ENCODE measurements at places on chromosomes 2 and 18.

- no peak for DNase-seq
Observed at GRCh38 chr2:164114937-164115336, 379.1 kb upstream of the FIGN start.

- DNase-seq, result no peak
Observed at GRCh38 chr18:10322435-10322834, 132.0 kb upstream of the APCDD1 start.

DNA sequence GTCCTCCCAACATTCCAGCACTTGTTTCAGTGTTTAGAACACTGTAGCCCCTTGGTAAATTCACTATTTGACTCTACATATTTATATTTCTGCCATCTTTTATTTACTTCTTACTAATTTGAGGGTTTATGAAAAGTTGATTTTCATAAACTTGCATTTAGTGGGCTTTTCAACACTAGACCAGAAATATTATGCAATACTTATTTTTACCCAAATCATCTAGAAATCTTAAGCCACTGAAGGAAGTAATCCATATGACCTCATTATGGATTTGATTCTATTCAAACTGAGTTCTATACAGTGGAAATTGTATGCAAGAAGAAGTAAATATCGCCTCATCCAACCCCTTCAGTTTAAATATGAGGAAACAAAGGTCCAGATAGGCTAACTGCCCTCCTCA is 92.6 kb upstream of the VRK2 start:
- DNase-seq, result no peak

GRCh38 chr2:168851674-168852320 is 38.4 kb downstream of the SPC25 start:
- no peak for DNase-seq

DNA sequence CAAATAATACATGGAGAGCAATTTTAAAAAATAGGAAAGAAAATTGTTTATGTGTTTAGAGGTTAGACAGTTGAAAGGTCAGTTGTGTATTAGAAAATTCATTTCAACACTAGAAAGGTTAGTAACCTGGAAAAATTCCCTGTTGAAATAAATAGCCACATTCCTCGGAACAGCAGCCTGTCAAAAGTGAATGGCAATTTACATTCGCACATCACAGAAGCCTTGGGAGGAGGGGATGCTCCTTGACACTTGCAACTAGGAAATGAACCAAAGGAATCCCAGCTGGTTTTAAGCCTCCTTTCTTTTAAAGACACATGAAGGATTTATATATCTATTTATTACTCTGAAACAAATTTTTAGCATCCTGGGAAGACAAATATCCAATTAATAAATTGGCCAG is 653.5 kb upstream of the LRRTM4 start:
- no peak for DNase-seq

- DNase-seq, result no peak
Observed at GRCh38 chr2:15378148-15378908, 182.8 kb downstream of the NBAS start.

DNA sequence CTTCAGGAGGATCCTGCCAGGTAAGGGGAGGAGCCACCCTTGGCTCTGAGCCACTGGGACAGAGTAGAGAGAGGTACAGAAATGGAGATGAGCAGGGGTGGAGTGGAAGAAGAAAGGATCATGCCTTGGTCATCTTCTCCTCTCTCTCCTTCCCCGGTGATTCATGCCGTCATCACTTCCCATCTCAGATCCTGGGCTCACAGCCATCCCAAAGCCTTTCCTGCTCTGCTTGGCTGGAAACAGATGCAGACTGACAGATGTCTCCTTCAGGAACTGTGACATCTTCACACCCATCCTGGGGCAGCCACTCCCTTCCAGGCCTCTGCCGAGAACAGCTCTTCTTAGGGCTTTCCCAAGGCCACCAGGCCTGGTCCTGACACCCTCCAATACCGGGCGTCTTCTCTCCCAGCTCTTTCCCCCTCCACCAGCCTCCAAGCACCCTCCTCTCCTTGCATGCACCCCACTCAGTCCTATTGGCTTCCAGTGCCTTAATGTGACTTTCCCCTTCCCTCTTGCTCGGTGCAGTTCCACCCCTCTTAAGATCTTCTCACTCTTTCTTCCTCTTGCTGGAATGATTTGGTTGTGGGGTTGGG is 58.3 kb upstream of the TNP1 start:
- DNase-seq, result no peak

DNA sequence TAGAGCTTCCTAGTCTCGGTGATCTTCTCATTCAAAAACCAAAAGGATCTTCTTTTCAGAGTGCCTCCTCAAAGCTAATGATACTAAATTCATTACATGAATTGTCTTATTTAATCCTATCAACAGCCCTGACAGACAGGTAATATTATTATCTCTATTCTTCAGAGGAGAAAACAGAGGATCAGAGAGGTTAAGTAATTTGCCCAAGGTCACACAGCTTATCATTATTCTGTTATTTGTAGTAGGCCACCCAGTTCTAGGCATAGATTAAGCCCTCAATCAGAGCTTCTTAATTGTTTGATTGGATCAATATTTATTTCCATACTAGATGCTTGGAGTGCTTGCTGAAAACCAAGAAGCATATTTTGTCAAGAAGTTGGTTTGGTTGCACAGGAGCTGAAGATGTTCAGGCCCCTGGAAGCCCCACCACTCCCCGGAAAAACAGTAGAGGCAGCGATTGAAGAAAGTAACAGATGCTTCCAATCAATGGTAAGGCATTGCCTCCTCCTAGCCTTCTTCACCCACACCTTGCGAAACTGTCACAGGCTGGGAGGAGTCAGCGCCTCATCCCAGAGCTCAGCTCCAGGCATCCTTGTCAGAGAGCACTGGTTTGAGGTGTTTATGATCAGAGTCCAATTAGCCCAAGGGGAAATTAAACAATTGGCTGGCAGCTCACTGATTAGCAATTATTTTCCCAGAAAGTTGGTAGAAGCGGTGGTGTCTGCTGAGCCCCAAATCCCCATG is 487.2 kb downstream of the BCL11A start:
- no peak for DNase-seq

GRCh38 chr2:52336951-52337350 is 1305.0 kb upstream of the NRXN1 start:
- DNase-seq, result no peak

DNA sequence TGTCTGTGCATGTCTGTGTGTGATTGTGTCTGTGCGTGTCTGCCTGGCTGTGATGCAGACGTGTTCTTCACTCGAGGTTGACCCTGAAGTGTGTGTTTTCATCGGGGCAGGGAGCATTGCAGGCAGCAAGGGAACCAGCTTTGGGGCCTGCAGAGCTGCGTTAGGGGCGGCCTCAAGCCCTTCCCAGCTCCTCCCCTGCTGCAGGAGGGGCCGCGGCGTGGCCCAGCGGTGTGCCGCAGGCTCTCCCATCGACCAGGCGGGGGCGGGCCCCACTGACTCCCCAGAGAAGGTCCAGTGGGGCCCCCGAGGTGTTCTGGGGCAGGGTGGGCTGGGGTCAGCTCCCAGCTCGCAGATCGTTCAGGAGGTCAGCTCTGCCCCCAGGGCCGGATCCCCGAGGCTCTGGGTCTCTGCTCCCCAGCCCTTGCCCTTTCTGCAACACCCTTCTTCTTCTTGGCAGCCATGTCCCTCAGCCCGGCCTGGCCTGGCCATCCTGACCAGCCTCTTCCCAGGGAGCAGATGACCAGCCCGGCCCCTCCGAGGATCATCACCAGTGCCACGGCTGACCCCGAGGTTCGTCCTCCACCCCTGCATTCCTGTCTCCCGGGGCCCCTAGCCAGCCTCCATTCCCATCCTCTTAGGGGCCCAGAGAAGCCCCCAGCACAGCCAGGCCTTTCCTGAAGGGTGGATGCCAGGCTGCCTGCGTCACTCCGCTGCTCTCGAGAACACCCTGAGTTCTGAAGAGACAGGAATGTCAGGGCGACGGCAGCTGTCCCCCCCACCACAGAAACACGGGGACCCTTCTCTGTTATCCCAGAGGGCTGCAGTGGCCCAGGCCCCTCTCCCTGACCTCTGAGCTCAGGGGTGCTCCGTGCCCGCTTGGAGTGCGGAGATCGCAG is 11.1 kb upstream of the KLHL30 start:
- DNase-seq, result no peak

GRCh38 chr2:200156166-200156835 is 150.2 kb upstream of the SPATS2L start:
- no peak for DNase-seq

GRCh38 chr2:236259371-236259770 is 4.8 kb downstream of the ASB18 start:
- no peak for DNase-seq

DNA sequence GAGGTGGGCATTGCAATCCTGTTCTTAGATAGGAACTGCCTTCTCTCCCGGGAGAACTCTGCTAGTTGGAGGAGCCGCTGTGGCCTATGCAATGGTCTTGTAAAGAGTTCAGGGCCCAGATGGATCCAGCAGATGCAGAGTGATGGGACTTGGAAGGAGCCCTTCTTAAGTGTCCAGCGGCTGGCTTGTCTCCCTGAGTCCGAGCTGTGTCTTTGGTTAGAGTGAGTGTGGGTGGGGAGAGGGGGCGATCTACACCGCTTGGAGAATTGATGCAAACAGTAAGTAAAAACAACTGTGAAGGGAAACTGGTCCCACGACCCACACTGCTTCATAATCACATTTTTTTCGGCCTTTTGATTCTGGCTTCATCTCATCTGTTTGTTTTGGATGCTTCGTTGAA is 89.8 kb upstream of the CYRIA start:
- DNase-seq, result no peak

DNA sequence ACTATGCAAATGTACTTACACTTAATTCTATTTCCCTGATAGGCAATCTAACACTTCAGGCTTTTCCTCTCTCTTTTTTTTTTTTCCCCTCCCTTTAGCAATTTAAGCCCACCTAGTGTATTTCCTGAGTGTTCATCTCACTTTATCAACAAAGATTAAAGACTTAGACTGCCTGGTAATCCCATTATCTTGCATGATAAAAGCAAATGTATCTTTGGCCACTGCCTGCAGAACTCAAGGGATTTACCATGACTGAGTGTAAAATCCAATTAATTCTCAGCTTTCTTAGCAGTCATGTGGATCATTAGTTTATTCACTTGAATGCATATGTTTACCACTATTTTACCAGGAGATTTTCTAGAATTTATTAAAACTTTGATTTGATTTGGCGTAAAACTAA is 1102.2 kb upstream of the GYPC start:
- DNase-seq, result no peak

GRCh38 chr2:46981662-46982350 is 66.2 kb upstream of the MCFD2 start:
- no peak for DNase-seq
